ENCODE measurements at places on chromosomes 7 and 10.

- no peak for DNase-seq
Observed at GRCh38 chr7:19275000-19275399, 129.8 kb upstream of the FERD3L start.

- DNase-seq: no peak
Observed at GRCh38 chr7:7242899-7243298, 60.6 kb downstream of the C1GALT1 start.

DNA sequence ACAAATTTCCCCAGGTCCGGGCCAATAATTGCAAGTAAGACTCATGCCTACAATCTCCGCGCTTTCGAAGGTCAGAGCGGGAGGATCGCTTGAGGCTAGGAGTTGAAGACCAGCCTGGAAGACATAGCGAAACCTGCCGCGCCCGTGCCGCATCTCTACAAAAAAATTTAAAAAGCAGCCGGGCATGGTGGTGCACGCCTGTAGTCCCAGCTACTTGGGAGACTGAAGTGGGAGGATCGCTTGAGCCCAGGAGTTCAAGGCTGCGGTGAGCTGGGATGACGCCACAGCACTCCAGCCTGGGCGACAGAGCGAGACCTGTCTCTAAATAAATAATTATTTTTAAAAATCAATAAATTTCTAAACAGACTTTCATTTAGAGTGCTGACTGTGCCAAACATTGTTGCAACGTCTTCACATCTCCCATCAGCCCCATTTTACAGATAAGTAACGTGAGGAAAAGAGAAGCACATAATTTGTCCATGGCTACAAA, 494 bp upstream of the CFAP43 start:
- DNase-seq: no peak

DNA sequence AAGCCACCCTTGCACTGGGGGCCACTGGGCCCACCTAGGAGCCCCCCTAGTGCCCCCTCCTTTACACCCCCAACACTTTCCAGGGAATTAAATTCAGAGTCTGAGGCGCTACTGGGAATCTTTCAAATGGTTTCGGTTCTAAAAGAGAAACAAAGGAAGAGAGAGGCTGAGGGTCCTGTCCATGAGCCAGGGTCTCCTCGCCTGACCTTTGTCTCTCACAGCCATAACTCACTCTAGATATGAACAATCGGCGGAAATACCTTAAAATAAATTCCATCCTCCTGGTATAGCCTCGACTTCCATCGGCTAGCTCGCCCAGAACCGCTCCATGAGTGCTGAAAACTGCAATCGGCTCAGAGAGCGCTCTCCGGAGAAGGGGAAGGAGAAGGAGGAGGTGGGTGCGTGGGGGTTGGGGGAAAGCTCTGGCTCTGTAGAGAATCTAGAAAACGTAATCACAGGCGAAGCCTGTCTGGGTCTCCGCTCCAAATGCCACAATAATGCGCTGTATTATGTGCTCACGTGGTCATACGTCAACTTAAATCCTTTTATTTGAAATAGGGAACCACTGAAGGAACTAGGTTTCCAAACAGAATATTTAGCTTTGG, 12.6 kb downstream of the HOXA4 start:
- no peak for DNase-seq

DNA sequence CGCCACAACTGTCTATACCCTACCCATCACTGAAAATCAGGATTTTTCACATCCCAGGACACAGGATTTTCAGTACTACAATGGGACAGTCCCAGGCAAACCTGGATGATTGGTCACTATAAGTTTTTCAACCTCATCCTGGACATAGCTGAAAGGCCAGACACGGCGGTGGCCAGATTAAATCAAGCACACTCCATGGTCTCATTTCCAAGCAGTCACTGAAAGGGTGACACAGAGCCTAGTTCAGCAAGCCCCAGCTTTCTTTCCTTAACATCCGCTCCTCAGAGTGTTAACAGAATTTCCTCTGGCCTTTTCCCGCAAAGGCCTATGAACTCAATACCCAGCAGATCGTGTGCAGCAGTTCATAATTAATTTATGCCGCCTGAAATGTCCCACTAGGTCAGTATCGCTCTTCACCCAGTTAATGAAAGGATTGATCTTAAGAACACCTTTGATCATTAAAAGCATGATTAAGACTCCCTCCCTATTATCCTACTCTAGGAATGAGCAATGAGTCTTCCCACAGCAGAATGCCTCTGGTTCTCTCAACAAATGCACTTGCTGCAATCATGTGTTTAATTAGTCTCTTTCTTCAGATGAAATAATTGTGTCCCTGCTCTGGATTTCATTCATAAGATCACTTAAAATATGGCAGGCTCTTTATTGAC, 104.0 kb upstream of the NANOS1 start:
- no peak for DNase-seq

All from M059J (cell line).